ENCODE measurements at places on chromosomes 7 and 10.

GRCh38 chr10:114495303-114495702, 91.0 kb upstream of the AFAP1L2 start:
- DNase-seq = no peak

DNA sequence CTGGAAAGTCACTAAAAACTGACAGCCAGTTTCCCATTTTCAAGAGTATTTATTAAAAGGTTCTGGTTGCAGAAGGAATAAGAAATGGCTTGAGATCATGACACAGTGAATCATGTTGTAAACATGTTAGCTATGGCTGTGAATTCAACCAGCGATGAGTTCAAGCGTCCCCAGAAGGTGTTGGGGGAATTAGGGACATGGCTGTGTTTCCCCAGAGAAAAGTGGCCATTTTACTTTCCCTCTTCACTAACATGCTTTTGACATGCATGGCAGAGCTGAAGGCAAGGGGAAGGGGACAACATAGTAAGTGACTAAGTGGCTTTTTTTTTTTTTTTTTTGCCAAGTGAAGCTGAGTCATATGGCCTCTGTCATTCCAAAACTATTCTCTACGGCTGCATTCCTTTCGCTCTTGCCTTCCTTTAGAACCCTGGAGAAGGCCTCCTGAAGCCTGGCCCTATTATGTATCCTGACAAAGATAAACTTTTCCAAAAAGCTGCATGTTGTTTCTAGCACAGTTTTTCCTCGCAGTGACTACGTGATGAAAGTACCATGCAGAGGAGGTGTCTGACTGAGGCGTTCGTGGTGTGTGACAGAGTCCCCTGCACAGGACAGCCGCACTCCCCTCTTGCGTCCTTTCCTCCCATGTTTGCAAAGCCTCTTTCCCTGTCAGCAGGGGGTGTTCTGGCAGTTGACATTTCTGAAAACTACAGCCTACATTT, 46.9 kb downstream of the EGFR start:
- DNase-seq = no peak

- no peak for DNase-seq
Observed at GRCh38 chr10:78905015-78905956, 163.5 kb upstream of the ZMIZ1 start.

GRCh38 chr7:142469696-142470543, 212.1 kb upstream of the PRSS58 start:
- DNase-seq = no peak

GRCh38 chr10:123148414-123149161, 652 bp downstream of the HMX2 start:
- DNase-seq = no peak

DNA sequence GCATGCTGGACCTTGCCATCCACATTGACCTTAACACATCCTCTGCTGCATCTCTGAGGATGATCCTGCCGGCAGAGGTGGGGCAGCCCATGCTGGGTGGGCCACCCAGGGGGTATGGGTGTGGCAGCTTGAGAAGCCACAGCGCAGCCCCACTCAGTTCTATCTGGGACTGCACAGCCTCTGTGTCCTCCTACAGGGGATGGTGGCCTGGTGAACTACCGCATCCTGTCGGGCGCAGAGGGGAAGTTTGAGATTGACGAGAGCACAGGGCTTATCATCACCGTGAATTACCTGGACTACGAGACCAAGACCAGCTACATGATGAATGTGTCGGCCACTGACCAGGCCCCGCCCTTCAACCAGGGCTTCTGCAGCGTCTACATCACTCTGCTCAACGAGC, 12.2 kb upstream of the C10orf105 start:
- DNase-seq = no peak

GRCh38 chr10:100743626-100744135, 1.7 kb upstream of the PAX2 start:
- peak; percentile 40 for DNase-seq

GRCh38 chr10:130400890-130401289, 264.7 kb downstream of the GLRX3 start:
- no peak for DNase-seq

- DNase-seq = no peak
Observed at GRCh38 chr10:21421016-21421415, 104.5 kb downstream of the SKIDA1 start.

- DNase-seq = no peak
Observed at GRCh38 chr7:20244334-20245120, 27.3 kb upstream of the MACC1 start.

- no peak for DNase-seq
Observed at GRCh38 chr7:142906643-142907042, 21.1 kb upstream of the TRPV6 start.

DNA sequence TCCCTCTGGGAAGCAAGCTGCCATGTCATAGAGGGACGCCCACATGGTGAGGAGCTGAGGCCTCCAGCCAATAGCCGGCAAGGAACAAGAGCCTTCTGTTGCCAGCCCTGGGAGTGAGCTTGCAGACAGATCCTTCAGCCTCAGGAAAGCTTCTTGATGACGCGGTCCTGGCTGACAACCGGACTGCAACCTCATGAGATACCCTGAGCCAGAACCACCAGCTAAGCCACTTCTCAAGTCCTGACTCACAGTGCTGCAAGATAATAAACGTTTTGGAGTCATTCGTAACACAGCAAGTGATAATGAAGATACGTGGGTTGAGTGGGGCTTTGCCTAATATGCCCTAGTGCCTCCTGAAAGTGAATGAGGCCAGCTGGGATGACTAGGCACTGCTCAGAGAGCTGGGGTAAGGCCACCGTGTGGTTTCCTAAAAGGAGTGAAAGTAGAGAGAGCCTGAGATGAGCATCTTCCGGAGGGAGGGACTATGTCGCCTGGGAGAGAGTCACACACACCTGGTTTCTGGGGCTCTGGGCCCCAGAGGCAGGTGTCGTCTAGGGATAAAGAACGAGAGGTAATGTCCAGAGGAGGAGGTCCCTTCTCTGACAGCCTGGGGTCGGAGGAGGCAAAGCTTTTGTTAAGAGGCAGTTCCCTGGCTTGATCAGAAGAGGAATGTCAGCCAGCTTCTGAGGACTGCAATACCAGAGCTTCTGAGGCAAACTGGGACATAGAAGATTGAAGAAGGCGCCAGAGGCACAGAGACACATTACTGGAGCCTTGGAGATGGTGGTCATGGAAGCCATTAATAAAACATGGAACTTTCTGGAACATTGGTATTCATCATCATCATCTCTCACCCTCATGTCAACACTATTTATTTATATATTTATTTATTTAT, 53.6 kb downstream of the PYROXD2 start:
- peak; percentile 60 for DNase-seq

DNA sequence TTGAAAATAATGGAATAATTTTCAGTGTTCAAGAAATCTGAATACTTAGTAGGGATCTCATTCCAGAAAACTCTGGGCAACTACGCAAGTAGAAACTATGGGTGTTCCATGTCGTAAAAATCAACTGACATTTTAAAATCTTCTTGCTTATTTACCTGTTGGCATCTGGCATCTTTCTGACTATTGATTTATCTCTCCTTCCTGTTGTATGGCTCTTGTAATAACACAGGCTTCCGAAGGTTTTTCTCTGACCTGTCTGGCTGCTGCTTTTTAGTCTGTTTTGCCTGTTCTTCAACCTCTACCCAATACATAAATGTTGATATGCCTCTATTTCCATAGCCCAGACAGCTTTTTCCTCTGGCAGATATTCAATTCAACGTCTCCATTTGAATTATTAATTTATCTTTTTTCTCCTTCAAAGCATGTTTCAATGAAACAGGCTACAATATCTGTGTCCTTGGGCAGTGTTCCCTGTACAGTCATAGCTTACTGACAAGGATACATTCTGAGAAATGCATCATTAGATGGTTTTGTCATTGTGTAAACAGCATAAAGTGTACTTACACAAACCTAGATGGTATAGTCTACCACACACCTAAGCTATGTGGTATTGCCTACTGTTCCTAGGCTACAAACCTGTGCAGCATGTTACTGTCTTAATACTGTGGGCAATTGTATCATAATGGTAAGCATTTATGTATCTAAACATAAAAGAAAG, 105.9 kb upstream of the ETV1 start:
- DNase-seq = no peak
